ENCODE measurements at places on chromosomes 5 and 9.
A peak's percentile ranks its signal among the peaks of the same experiment; 100 is the strongest.

- DNase-seq, result peak; percentile 71
These were observed 18.5 kb downstream of the DDX31 start for GRCh38 chr9:132651259-132651658.

DNA sequence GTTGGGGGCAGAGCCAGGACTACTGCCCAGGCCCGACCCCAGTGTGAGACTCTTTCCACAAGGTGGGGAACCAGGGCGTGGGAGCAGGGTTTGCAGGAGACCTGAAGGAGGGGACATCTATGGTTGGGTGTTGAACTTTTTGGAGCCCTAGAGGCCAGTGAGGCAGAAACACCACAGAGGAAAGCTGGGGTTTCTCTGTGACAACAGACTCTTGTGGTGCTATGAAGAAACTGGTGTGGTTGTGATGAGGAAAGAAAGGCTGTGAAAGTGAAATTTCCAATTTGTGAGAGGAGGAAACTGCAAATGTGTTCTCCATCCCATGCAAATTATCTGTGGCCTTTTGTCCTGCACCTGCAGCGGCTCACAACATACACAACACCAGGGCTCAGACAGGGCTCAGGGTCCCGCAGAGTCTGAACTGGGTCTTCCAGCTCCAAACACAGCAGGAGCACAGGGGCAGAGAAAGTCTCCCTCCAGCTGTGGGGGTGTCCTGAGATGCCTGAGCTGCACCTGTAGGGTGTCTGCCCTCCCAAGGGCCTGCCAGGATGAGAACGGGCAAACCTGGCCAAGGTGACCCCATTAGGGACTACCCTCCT, 51.4 kb upstream of the GRHPR start:
- DNase-seq, result no peak

DNA sequence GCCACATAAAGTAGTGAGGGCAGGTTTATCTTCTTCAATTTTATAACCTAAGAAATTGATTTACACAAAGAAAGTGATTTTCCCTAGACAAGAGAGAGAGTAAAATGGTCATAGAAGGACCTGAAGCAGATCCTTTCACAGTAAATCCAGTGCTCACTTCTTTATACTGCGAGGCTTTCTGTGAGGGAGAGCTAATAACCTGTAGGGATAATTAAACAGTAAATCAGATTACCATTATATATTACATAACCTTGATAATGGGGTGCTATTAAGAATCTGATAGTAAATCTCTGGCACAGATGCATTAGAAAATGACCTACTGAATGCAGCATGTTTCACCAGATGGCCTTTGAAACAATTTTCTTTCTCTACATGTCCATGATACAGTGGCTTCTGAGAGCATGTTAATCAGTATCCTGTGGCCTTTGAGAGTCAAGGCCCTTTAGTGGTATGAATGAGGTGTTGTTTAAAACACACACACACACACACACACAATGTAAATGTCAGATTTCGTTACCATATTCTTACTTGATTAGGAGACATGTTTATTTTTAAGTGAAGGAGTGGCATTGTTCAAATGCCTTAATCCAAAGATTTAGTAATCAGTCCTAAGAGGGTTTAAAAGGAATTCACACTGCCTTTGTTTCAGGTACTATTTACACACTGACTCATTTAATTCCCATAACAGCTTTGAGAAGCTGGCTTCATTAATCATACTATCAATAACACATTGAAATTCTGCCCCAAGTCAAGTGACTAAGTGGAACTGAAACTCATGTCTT, 124.7 kb downstream of the ALDH1A1 start:
- peak; percentile 26 for DNase-seq

DNA sequence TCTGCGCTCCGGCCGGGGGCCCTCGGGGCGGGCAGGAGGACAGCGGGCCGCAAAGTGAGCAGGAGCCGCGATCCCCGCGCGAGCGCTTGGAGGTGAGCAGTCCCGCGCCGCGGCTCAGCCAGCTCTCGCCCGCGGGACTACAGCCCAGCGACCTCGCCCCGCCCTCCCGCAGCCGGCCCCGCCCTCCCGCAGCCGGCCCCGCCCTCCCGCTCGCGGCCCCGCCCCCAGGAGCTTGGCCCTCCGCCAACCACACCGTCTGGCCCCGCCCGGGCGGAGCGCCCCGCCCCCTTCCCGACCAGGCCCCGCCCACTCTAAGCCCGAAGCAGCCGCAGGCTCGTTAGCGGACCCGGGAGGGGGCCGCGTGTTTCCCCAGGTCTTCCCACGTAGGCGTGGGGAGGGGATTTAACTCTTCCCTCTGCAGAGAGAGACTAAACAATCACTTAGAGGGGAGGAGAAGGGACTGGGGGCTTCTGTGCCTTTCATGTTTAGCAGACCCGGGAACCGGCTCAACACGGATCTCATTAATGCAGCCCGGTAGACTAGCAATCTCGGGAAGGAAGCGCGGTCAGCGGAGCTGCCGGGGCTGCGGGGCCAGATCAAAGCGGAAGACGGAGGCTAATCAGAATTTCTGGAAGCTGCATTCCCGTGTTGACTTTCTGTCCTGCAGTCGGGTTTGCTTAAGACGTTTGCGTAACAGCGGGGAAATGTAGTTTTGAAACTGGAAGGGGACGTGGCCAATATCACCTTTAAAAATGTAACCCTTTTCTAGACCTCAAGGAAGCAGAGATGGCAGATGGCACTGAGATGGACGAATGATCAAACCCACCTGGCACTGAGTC, at the start of gene MYO10:
Gene MYO10, minus strand, starts transcription at position 139 of the 839 bp plus-strand sequence. CDS start 480 bp downstream, outside the sequence.
- peak; percentile 80 for DNase-seq
